ENCODE measurements at places on chromosomes 6 and 20. TPM values are rescaled to one million over a fixed set of nuclear protein-coding genes. Genes with fewer than 3 reads are reported as not detected.

DNA sequence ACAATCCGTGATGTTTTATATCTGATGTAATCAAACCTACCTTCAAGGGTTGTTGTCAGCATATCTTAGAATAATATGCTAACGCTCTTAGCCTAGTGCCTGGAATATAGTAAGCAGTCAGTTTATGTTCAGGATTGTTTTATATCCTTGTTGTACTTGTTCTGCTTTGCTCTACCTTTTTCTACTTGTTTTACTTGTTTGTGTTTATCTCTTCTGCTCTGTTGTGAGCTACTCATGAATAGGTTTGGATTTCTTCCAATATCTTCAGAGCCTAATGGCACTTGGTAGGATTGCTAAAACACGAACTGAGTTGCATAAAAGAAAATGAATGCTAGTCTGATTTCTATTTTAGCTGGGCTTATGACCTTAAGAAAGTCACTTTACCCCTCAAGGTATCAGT is 40.1 kb downstream of the DNAH8 start:
- no peak for DNase-seq

GRCh38 chr6:104212977-104213668 is 646.6 kb downstream of the HACE1 start:
- DNase-seq, result no peak

GRCh38 chr6:106609699-106610098 is 19.6 kb downstream of the RTN4IP1 start:
- DNase-seq, result no peak

- DNase-seq, result no peak
Observed at GRCh38 chr20:10591946-10592521, 81.8 kb downstream of the JAG1 start.

GRCh38 chr20:11389186-11389585 is 528.5 kb upstream of the BTBD3 start:
- no peak for DNase-seq

- no peak for DNase-seq
Observed at GRCh38 chr6:31792761-31793171, 2.8 kb downstream of the VARS1 start.

DNA sequence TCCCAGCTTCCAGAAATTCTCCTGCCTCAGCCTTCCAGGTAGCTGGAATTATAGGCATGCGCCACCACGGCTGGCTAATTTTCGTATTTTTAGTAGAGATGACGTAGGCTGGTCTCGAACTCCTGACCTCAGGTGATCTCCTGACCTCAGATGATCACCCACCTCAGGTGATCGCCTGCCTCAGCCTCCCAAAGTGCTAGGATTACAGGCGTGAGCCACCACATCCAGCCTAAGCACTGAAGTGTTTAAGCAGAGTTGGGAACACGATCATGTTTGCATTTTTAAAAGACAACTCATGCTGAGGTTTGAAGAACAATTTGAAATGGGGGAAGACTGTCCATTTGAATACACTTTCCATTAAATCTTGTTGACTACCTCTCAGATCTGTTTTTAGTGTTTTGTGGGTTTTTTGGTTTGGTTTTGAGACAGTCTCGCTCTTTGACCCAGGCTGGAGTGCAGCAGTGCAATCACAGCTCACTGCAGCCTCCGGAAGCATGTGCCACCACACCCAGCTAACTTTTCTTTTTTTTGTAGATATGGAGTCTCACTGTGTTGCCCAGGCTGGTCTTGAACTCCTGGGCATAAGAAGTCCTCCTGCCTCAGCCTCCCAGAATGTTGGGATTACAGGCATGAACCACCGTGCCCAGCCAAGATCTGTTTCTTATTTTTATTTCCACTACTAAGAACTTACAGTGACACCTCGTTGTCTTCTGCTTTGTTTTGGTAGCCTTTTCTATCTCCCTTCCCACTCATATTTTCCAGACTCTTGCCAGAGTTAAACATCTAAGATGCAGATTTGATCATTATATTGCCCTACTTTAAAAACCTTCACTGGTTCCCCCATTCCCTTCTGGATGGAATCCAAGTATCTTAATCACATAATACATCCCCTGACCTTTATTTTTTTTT is 5.5 kb downstream of the CASP8AP2 start:
- DNase-seq, result no peak

DNA sequence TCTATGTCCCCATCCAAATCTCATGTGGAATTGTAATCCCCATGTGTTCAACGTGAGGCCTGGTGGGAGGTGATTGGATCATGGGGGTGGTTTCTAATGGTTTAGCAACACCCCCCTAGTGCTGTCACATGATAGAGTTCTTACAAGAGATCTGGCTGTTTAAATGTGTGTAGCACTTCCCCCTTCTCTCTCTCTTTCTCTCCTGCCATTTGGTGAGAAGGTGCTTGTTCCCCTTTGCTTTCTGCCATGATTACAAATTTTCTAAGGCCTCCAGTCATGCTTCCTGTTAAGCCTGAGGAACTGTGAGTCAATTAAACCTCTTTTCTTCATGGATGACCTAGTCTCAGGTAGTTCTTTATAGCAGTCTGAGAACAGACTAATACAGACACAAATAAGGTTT is 165.4 kb downstream of the OGFRL1 start:
- DNase-seq, result no peak

- DNase-seq, result no peak
Observed at GRCh38 chr6:3698021-3698420, 53.5 kb downstream of the PXDC1 start.

DNA sequence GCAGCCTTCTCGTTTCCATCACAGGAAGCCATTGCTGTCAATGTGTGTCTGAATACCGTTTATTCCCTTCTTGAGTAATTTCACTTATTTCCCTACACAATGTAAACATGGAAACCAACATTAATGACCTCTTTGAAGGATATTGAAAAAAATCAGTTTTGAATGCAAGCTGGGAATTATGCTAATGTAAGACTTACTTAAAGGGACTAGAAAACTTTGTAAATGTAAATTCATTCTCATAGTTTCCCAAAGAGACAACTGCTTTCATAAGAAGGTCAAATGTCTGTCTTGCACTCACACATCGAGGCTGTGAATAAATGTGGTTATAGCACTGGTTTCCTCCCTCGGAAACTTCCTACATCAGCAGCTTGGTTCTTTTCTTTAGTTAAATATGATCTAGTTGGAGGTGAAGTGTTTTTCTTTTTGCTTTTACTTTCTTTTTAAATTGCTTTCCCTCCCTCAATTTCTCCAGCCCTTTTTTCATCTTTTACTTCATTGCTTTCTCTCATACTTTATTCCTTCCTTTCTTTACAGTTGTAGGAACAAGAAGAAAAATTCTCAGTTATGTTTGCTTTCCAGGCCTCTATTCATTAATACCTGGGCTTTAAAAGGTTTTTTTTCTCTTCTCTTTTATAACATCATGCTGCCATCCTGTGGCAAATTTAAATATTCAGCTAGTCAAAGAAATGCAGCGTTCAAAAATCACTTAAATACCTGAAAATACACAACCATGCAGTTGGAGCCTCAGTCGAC is 108.3 kb downstream of the TNFAIP3 start:
- peak; percentile 78 for DNase-seq

DNA sequence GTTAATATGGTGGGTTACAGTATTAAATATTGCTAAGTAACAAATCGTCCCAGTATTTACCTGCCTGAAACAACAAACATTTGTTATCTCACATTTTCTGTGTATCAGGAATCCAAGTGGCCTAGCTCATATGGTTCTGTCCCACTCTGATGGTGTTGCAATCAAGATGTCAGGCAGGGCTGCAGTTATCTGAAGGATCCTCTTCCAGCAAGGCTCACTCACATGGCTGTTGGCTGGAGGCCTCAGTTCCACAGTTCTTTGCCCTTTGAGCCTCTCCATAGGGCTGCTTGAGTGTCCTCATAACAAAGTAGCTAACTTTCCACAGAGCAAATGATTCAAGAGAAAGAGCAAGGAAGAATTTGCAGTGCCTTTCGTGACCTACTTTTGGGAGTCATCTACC is 17.7 kb downstream of the RAB22A start:
- no peak for DNase-seq

- no peak for DNase-seq
Observed at GRCh38 chr6:9121549-9121948, 686.2 kb upstream of the SLC35B3 start.

- DNase-seq, result no peak
Observed at GRCh38 chr6:1179571-1180459, 132.1 kb upstream of the FOXQ1 start.

GABRR1 gene
- total RNA-seq, result not detected

NMBR gene
- not detected for total RNA-seq

TOX2 gene
- total RNA-seq, result 4.0 TPM

PRL gene
- total RNA-seq, result not detected

FAM110A gene
- 58.2 TPM for total RNA-seq
